Right ventricle myocardium inferior (tissue), 1 donor: ENCODE measurements at places on chromosomes 6 and 20. TPM values are rescaled to one million over a fixed set of nuclear protein-coding genes. Genes with fewer than 3 reads are reported as not detected.

The GMPR gene
- total RNA-seq, result 125 TPM

GRCh38 chr6:168837254-168838036 is 396.5 kb downstream of the SMOC2 start:
- no peak for DNase-seq

DNA sequence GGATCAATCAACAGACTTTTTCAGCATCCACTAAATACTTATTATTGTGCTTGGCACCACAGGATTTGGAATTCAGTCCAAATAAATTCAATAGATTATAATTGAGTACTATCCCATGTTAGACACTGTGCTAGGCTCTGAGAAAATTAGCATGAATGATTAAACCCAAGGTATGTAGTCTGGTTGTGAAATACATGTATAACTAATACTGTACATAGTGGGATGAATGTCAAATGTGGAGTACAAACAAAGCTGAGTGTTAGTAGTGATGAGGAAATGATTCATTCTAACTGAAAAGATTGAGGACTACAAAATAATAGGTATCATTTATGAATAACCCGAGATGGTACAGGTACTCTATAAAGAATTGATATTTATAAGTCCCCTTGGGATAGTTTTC is 111.9 kb upstream of the FLRT3 start:
- DNase-seq, result no peak

The ERVFRD-1 gene
- total RNA-seq, result 0.14 TPM

- no peak for DNase-seq
Observed at GRCh38 chr20:51531141-51531710, 11.3 kb downstream of the NFATC2 start.

The HSPA1L gene
- total RNA-seq, result 1.6 TPM

The FOXQ1 gene
- not detected for total RNA-seq

DNA sequence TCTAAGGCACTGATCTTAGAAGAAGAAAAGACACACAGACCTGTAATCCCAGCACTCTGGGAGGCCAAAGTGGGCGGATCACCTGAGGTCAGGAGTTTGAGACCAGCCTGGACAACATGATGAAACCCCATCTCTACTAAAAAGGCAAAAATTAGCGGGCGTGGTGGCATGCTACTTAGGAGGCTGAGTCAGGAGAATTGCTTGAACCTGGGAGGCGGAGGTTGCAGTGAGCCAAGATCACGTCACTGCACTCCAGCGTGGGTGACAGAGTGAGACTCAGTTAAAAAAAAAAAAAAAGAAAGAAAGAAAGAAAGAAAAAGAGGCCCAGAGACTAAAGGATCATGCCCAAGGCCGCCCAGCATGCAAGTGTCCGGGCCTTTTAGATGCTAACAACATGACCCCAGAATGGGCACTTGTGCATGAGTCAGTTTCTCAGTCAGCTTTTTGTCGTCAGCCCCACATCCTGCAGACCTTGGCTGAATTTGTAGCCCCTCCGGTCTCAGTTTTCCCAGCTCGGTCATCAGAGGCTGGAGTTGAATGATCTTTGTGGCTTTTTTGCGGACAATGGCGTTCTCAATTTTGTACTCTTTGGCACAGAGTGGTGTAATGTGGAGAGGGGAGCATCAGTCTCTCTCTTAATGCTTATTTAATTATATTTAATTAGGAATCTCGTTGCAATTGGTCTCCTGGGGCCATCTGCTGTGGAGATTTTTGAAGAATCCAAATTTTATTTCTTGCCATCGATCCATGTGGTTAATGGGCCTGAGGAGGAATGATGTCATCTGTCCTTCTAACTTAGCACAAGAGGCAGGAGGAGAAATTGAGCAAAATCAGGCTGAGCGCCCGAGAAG is 30.6 kb upstream of the APCDD1L start:
- no peak for DNase-seq

- DNase-seq, result no peak
Observed at GRCh38 chr6:6729971-6730370, 141.5 kb downstream of the LY86 start.

GRCh38 chr20:18436847-18437246 is 30.0 kb downstream of the DZANK1 start:
- no peak for DNase-seq

- no peak for DNase-seq
Observed at GRCh38 chr6:128098000-128098581, 197.2 kb upstream of the THEMIS start.

DNA sequence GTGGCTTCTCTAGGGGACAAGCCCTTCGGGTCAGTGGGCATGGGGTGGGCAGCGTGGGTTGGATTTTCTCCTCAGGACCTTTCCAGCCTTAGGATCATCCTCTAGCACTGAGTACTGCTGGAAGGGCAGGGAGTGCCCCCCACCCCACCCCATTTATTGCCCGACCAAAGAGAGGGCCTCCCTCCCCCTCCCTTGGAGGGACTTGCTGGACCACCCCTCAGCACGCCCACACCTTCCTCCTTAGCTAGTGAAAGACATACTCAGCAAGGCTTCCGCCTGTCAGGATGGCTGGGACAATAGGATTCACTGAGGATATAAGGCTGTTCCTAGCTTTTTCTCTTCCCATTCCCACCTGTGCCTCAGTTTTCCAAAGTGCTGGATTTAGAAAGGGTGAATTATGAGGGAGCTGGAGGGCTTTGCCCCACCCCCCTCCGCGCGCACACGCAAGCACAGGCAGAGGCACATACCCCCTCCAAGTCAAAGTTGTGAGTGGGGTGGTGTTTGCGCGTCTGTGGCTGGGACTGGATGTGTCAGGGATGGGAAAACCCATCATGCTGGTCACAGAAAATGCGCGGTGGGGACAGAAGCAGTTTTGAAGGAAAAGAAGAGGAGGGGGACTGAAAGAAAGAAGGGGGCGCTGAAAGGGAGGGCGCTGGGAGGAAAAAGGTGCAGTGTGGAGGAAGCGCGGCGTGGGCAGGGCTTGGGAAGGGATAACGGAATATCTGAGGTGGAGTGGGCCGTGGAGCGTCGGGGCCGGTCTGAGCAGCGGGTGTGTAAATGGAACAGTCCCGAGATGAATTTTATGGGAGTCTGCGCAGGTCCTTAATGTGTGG is 693 bp upstream of the SLC29A1 start:
- peak; percentile 73 for DNase-seq
